ENCODE measurements at places on chromosomes 12 and 14.

DNA sequence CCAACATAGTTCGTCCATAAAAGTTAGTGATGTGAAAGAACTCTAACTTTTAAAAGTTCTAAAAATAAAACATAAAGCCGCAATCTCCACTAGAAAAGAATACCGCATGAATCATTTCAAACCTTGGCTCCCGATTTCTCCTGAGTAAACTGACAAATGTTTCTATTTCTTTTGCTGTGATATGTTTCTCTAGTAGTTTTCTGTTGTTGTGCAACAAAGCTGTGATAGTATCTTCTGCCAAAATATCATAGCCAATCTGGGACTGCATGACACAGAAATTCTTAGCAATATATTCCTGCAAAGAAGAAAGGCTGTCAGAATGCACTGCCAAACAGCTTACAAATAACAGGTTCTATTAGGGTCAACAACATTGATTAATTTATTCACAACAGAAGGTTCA is 174.0 kb downstream of the ITPR2 start:
- no peak for DNase-seq

DNA sequence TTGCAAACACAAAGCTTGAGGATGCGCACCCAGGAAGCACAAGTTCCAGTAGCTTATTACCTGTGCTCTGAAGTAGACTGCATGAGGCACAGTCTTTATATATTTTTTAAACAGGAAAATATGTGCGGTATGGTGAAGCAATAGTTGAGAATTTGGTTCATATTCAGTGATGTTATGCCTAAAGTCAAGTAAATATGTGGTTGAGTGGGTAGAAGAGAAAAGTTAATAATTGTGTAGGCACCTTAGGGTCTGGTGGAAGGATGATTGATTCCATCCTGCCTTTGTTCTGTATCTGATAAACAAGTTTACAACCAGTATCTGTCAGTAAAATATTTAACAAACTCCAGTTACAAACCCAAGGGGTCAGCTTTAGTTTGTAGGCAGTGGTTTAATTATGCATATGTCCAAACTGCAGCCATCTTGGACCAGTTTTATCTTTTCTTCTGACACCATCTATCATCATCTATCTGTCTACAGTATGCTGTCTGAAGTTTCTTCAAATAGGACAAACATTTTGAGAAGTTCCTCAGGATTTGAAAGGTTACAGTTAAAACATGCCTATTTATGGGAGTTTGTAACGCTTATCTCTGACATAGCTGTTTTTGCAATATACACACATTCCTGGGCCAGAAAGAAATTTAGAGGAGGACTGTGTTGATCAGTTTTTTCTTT is 10.8 kb downstream of the SINHCAF start:
- DNase-seq = no peak

GRCh38 chr12:57099047-57099714 is 10.3 kb downstream of the NAB2 start:
- no peak for DNase-seq

DNA sequence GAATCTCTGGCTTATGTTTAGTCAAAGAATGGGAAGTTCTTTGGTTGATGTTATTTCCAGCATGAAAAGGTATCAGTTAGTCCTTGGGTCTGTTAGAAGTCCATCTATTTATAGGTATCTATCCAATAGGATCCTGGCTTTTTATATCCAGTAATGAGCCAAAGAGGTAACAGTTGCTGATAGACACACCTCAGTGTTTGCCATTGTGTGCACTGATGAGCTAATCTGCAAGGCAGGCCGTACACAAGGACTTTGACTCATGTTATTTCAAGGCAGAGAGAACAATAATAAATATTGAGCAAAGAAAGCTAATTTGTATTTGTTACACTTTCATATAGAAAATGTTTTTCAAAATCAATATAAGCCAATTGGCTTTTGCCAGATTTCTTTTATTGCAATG is 56.4 kb downstream of the GLT1D1 start:
- no peak for DNase-seq

- no peak for DNase-seq
Observed at GRCh38 chr14:30450631-30451545, 108.1 kb upstream of the G2E3 start.

DNA sequence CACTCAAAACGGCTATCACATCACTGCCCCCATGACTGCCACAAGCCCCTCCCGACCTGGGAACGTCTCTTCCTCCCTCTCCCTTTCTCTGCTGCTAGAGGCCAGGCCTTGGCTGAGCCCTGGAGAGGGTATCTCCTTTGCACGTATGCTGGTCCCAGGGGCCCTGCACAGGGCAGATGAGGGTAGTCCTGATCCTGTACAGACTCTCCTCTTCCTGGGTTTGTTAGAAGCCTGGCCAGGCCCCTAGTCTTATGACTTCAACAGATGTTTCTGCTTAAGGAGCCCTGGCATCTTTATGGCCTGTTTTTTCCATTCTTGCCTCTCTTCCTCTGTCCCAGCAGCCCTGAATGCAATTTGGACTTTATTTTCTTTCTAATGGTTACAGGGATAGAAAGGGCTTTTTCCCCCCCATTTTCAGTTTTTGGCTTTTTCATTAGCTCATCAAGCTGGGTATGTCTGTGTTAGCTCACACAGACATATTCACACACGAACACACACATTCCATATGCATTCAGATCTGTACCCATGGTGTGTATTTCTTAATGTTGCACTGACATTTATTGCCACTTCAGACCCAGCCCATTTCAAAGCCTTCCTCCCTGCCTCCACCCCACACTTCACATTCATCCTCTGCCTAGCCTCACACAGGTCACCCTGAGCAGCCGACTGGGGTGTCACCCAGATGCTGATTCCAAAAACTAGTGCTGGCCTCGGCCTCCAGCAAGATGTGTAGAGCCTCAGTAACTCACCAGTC is 203.2 kb downstream of the ZFP36L1 start:
- no peak for DNase-seq
